Stimulated activated CD8-positive, alpha-beta memory T cell treated with anti-CD3 and anti-CD28 coated beads, Interleukin-7, amount 100 ng/mL, for 48 hours (primary cell): ENCODE measurements at places on chromosomes 7 and 10.
A peak's percentile ranks its signal among the peaks of the same experiment; 100 is the strongest.

DNA sequence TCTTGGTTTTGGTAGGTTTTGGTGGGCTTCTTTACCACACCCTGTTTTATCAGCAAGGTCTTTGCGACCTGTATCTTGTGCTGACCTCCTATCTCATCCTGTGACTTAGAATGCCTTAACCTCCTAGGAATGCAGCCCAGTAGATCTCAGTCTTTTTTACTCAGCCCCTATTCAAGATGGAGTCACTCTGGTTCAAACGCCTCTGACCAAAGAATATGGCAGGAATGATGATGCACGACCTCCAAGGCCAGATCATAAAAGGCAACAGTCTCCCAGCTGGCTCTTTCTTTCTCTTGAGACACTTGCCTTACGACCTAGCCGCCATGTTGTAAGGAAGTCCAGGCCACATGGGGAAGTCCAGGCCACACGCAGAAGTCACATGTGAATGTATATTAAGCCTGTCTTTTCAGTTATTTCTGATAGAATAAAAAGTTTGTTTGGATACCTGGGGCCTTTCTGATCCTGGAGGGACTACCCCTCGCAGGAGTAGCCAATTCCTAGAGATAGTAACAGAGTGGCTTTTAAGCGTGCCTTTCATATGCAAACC, 10.5 kb upstream of the RADIL start:
- no peak for DNase-seq

DNA sequence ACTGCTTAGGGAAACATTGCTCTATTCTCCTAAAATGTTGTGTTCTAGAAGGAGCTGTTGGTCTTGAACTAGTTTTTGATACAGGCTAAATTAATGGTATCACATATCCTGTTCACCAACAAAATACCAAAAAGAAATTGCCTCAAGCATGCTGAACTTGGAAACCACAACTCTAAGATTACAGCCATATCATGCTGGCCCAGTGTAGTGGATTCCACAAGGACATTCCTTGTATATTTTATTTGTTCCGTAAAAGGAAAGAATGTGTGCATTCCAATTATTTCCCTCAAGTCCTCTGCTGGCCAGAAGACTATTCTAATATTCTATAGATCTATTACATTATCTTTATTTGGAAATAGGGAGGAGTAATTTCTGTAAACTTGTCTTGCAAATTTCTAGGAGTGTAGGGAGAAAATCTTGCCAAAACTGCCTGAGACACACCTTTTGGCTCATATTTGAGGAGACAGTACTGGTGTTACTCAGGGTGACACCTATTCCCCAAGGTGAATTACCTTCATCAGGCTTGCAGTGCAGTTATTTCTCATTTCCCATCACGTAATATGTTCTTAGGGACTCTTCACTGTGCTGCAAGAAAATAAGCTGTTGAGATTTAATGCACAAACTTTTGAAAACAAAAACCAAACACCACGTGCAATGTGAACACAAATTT, 1.9 kb upstream of the NEBL start:
- no peak for DNase-seq

GRCh38 chr10:80684259-80684658, 146.6 kb downstream of the SH2D4B start:
- DNase-seq: no peak

DNA sequence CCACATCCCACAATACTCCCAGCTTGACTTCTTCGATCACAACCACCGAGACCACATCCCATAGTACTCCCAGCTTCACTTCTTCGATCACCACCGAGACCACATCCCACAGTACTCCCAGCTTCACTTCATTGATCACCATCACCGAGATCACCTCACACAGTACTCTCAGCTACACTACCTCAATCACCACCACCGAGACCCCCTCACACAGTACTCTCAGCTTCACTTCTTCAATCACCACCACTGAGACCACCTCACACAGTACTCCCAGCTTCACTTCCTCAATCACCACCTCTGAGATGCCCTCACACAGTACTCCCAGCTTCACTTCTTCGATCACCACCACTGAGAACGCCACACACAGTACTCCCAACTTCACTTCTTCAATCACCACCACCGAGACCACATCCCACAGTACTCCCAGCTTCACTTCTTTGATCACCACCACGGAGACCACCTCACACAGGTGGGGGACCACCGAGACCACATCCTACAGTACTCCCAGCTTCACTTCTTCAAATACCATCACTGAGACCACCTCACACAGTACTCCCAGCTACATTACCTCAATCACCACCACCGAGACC, 8.6 kb downstream of the MUC3A start:
- DNase-seq: no peak

- peak; percentile 24 for DNase-seq
These were observed 6.6 kb downstream of the NPC1L1 start for GRCh38 chr7:44534501-44534900.

- no peak for DNase-seq
These were observed 276.2 kb upstream of the SEMA3C start for GRCh38 chr7:81195033-81195432.

DNA sequence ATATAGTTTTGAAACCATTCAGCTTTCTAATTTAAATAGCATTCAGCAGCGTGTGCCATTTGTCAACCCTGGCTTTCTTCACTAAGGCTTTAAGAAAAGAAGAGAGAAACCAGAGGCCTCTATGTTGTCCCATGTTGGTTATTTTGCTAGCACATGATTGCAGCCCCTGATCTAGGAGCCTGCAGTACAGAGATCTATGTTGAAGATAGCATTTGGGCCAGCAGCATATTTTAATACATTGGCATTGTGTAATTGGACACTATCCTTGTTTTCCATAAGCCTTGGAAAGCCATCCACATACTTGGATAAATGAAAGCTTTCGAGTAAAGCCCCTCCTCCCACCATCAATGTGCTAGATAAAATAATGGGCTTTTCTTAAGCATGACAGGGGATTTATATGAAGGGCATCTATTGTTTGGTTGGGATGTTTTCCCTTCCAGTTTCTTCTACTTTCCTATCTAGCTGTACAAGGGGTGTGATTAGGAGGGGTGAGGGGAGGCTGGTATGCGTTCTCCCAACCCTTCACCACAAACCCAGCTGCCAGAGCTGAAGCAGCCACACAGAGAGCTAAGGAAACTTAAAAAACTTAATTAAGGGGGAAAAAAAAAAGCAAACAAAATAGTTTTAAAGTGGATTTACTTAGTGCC, 23.1 kb upstream of the SDHAF3 start:
- no peak for DNase-seq
